ENCODE measurements at places on chromosomes 5 and 9. TPM values are rescaled to one million over a fixed set of nuclear protein-coding genes. Genes with fewer than 3 reads are reported as not detected.

DNA sequence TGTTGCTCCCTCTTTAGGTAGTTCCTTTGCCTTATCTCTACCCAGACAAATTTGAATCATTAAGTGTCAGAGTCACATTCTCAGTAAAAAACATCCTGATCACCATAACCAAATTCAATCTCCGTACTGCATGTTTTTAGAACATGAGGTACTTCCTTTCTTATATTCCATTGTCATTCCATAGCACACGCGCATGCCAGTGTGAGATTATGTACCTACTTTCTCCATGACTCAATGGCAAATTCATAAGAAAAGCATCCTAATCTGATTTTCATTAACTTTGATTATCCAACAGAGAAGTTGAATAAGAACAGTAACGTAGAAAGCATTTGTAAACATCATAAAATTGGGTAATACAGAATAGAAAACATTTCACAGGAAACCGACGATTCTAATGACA lies 1118.6 kb upstream of the CDH9 start:
- no peak for DNase-seq

DNA sequence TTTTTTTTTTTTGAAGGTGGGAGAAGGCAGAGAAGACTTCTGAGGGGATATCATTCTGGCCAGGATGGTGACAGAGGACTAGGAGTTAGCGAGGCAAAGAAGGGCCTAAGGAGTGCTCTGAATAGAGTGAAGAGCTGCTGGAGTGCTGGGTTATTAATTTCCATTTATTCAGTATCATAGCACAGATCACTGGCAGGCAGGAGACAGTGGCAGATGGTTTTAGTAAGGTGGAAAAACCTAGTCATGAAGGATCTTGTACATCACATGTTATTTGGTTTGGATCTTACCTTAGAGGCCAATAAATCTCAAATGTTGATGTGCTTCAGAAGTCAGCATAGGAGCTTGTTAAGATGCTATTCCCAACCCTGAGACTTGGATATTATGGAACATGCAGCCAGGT lies 165.5 kb downstream of the TTLL11 start:
- DNase-seq = no peak

CARTPT gene
- not detected for total RNA-seq

PCDHA9 gene
- total RNA-seq = under 0.01 TPM

GRCh38 chr9:18994263-18994916 lies 38.6 kb downstream of the SAXO1 start:
- no peak for DNase-seq

CCL27 gene
- total RNA-seq = 0.18 TPM

- DNase-seq = no peak
These were observed 81.3 kb downstream of the THBS4 start for GRCh38 chr5:80116465-80116864.

- DNase-seq = no peak
These were observed 71.3 kb downstream of the HMCN2 start for GRCh38 chr9:130336885-130337284.
